ENCODE measurements at places on chromosomes 3 and 15. TPM values are rescaled to one million over a fixed set of nuclear protein-coding genes. Genes with fewer than 3 reads are reported as not detected.

TM6SF1 gene
- total RNA-seq = 1.5 TPM

DNA sequence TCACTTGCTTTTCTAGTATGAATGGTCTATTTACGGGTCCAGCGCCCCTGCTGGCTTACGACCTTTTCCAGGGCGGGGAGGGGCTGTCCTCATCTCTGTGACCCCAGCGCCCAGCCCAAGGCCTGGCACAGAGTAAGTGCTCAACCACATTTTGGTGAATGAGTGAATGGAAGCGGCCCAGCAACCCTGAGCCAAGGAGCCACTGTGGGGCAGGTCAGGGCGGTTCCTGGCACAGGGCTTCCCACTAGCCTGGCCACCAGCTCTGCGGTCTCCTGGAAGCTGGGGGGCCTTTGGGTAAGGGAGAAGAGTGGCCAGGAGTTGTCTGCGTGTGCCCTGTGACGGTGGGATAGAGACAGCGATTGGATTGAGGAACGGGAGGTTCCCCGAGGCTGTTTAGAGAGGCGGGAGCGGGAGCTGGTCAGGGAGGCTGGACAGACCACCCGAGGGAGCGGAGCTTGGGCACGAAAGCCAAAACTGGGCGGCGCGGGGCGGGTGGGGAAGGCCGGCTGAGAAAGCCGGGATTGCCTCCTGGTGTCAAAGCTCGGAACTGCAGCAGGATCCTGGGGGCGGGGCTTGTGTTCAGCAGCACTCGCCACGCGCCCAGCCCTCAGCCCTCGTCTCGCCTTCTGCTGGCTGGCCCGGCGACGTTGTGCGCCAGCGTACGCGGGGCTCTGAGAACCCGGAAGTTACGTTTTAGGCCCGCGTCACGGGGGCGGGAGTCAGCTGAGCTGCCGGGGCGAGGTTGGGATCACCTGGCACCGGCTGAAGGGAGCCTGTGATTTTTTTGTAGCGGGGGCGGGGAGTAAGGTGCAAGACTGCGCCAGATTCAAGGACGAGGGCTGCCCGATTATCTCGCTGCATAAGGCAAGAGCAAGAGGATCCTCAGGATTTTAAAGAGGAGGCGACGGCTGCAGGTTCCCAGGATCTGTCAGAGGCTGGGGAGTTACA, at the start of gene VPS18:
Gene VPS18 (plus strand): TSS at position 718 of the 948 bp plus-strand sequence. CDS start 319 bp downstream, outside the sequence.
- peak; percentile 100 for DNase-seq
- H3K4me1 ChIP-seq = peaks cover 29% of the 10 kb centered on the region
- peaks cover 11% of the 10 kb centered on the region for H3K36me3 ChIP-seq
- peak within 1 kb of the TSS; percentile 86 for H3K27ac ChIP-seq
- peak within 1 kb of the TSS; percentile 88 for H3K4me3 ChIP-seq
- no peaks in the 10 kb centered on the region for H3K27me3 ChIP-seq

- no peaks in the 10 kb centered on the region for H3K4me1 ChIP-seq
- H3K4me3 ChIP-seq = no peak overlapping the region
- H3K27me3 ChIP-seq = no peaks in the 10 kb centered on the region
- H3K27ac ChIP-seq = no peak overlapping the region
- no peaks in the 10 kb centered on the region for H3K36me3 ChIP-seq
Observed at GRCh38 chr3:139105154-139105702, 60.5 kb upstream of the PRR23C start.

DNA sequence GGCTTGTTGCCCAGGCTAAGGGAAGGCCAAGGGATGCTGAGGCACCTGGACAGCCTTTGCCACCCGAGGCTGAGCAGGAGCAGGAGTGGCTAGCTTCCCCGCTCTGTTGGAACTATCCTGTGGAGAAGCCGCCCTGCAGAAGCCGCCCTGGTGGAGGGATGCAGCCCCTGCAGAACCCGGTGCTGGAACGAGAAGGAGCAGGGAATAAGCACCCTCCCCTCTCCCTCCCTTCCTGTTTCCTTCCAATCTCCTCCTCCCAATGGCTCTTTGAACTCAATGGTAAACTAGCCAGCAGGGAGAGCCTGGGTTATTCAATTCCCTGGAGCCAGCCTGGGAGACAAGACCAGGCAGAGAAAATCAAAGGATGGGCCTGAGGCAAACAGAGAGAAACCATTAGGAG, 11.8 kb upstream of the HRG start:
- H3K4me1 ChIP-seq = no peaks in the 10 kb centered on the region
- DNase-seq = no peak

DNA sequence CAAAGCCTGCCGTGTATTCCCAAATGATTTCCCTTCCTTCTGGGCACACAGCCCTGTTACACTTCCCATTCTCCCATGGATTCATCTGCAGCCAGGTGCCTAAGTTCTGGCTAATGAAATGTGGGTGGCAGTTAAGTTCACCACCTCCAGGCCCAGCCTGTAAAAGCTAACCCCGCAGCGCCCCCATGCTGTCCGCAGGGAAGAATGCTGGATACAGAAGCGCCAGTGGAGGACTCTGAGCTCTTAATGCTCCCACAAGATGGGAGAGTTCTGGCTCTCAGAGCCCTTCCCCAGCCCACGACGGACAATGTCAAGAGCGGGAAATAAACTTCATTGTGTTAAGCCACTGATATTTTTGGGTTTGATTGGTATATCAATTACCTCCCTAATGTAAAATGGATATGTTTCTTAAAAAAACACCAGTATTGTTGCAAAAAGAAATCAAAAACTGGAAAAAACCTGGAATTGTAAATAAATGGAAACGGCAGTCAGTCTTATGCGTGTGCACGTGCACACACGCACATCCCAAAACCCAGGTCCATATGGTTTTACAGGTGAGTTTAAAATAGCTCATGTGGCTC, 37.7 kb upstream of the FGD5 start:
- H3K36me3 ChIP-seq = no peaks in the 10 kb centered on the region
- H3K4me3 ChIP-seq = no peak overlapping the region
- peak; percentile 70 for DNase-seq
- H3K27me3 ChIP-seq = peaks cover 1% of the 10 kb centered on the region

GRCh38 chr15:82978438-82978837, 7.6 kb upstream of the RAMAC start:
- H3K27ac ChIP-seq = no peak overlapping the region
- no peak for DNase-seq
- H3K4me1 ChIP-seq = peaks cover 5% of the 10 kb centered on the region
- H3K27me3 ChIP-seq = no peaks in the 10 kb centered on the region
- H3K4me3 ChIP-seq = no peak overlapping the region
- peaks cover 3% of the 10 kb centered on the region for H3K36me3 ChIP-seq

- DNase-seq = no peak
- H3K27ac ChIP-seq = no peak overlapping the region
- no peaks in the 10 kb centered on the region for H3K27me3 ChIP-seq
Observed at GRCh38 chr3:167739190-167739810, 3.8 kb downstream of the SERPINI1 start.

- H3K36me3 ChIP-seq = no peaks in the 10 kb centered on the region
- no peaks in the 10 kb centered on the region for H3K27me3 ChIP-seq
- no peak overlapping the region for H3K4me3 ChIP-seq
- no peak overlapping the region for H3K27ac ChIP-seq
- no peak for DNase-seq
- H3K4me1 ChIP-seq = no peaks in the 10 kb centered on the region
Observed at GRCh38 chr3:148600440-148600839, 97.3 kb upstream of the AGTR1 start.

DNA sequence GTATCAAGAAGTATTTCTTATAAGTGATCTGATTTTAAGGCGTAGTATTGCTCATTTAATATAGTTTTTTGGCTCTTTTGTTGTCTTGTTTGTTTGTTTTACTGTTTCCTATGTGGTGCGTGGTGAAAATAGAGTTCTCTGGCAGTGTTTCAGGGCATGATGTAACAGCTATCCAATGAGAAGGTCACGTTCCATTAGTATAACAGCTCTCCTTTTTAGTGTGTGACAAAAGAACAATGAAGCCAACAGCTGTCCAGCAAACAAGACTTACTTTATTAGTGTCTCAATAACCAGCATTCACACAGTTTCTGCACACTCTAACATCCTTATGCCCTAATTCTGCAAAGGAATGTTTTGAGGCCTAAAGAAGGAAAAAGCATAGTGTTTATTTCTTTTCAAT, 127.9 kb downstream of the SLC25A26 start:
- H3K4me1 ChIP-seq = no peaks in the 10 kb centered on the region
- H3K4me3 ChIP-seq = no peak overlapping the region
- no peak overlapping the region for H3K27ac ChIP-seq
- H3K36me3 ChIP-seq = peaks cover 34% of the 10 kb centered on the region
- no peak for DNase-seq

GRCh38 chr15:50190723-50191122, 8.7 kb downstream of the SLC27A2 start:
- H3K36me3 ChIP-seq = peaks cover 22% of the 10 kb centered on the region
- DNase-seq = peak; percentile 12
- no peak overlapping the region for H3K27ac ChIP-seq
- no peak overlapping the region for H3K4me3 ChIP-seq

DNA sequence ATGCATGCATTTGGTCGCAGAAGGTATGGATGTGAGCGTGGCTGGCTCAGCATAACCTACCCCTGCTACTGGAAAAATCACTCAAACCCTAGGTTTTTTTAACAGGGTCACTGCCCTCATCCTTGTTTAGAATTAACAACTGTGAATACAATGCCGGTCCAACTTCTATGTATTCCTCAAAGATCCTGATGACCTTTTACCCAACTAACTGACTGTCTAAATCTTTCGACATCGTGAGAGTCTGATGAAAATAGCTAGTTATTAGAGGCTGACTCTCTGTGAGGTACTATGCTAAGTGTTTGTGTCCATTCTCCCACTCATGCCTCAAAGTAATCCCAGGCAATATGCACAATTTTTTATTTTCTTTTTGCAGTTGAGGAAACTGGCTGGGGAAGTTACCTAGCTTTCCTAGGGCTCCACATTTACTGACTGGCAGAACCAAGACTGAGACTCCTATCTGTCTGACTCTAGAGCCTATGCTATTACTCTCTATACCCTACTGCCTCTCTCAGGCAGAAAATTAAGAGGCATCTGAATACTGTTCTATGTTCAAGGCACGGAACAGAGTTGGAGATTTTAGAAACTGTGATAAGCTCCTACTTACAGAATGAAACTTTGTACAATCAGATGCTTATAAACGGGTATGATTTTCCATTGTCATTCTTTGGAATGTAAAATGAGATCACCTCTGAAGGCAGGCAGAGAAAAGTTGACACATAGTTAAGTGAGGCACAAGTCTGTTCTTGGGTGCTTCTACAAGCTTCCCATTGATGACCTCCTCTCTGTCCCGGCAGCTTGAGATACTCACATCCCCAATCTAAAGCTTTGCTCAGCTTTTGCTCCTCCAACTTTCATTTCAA, 56.4 kb downstream of the FILIP1L start:
- H3K27ac ChIP-seq = no peak overlapping the region
- H3K27me3 ChIP-seq = no peaks in the 10 kb centered on the region
- no peaks in the 10 kb centered on the region for H3K4me1 ChIP-seq
- no peaks in the 10 kb centered on the region for H3K36me3 ChIP-seq
- DNase-seq = no peak
- no peak overlapping the region for H3K4me3 ChIP-seq

- H3K36me3 ChIP-seq = no peaks in the 10 kb centered on the region
- no peak for DNase-seq
- no peak overlapping the region for H3K27ac ChIP-seq
- H3K4me3 ChIP-seq = no peak overlapping the region
Observed at GRCh38 chr15:25793354-25794050, 69.6 kb downstream of the ATP10A start.

DNA sequence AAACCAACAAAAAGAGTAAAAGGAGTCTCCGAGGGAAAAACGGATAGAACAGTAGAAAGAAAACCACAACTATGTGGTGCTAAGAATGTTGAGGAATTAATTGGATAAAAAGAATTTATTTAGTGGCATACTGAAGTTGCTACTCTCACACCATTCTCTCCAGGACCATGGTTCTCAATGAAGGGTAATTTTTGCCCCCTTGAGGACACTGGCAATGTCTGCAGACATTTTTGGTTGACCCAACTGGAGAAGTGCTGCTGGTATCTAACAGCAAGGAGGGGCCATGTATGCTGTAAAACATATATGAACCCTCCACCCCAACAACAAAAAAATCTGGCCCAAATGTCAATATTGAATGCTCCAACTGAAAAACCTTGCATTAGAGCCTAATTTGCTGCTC, 85.9 kb upstream of the CSPG5 start:
- peaks cover 26% of the 10 kb centered on the region for H3K36me3 ChIP-seq
- H3K27me3 ChIP-seq = no peaks in the 10 kb centered on the region
- H3K4me1 ChIP-seq = peaks cover 2% of the 10 kb centered on the region
- H3K27ac ChIP-seq = no peak overlapping the region
- DNase-seq = no peak

- H3K27me3 ChIP-seq = no peaks in the 10 kb centered on the region
- H3K4me1 ChIP-seq = no peaks in the 10 kb centered on the region
- H3K27ac ChIP-seq = no peak overlapping the region
- no peak for DNase-seq
- H3K4me3 ChIP-seq = no peak overlapping the region
Observed at GRCh38 chr3:178063461-178063860, 472.8 kb upstream of the KCNMB2 start.
